Omental fat pad (tissue), 4 donors: ENCODE measurements at places on chromosomes 7 and 10.

DNA sequence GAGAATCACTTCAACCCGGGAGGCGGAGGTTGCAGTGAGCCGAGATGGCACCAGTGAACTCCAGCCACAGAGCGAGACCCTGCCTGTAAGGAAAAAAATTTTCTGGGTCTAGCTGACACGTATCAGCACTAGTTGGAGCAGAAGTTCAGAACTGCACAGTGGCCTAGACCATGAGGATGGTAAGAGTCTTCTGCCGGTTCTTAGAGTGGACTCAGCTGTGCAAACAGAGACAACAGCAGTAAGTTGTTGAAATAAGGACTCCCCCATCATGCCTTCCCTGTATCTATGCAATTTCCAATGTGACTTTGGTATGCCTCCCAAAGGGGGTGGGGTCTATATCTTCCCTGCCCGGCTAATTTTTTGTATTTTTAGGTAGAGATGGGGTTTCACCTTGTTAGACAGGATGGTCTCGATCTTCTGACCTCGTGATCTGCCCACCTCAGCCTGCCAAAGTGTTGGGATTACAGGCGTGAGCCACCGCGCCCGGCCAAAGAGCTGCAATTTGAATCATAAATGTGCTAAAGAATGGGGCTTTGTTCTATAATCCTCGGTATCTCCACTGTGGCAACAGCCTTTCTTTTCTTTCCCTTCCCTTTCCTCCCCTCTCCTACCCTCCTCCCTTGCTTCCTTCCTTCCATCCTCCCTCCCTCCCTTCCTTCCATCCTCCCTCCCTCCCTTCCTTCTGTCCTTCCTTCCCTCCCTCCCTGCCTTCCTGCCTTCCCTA is 14.5 kb upstream of the RNF216 start:
- DNase-seq, result no peak

DNA sequence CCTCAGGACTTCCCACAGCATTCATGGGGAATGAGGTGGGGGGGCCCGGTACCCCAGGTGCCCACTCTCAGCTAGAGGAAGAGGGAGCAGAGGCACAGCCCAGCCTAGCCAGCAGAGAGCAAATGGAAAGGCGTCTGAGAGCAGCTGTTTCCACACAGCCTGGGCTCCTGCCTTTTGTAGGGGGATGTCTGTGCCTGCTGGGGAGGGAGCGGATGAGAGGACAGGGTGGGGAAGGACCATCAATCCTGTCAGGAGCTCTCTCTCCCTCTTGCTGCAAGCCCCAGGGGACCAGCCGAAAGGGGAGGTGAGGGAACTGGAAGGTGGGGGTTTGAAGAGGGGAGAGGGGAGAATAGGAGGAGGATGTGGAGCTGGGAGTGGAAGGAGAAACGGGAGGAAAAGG is at the start of gene PKD2L1:
Gene PKD2L1, minus strand, starts transcription at position 150 of the 400 bp plus-strand sequence. Its CDS starts 125 bp downstream, at position 25.
- no peak for DNase-seq

GRCh38 chr7:15737601-15738000 is 51.1 kb upstream of the MEOX2 start:
- DNase-seq, result no peak

DNA sequence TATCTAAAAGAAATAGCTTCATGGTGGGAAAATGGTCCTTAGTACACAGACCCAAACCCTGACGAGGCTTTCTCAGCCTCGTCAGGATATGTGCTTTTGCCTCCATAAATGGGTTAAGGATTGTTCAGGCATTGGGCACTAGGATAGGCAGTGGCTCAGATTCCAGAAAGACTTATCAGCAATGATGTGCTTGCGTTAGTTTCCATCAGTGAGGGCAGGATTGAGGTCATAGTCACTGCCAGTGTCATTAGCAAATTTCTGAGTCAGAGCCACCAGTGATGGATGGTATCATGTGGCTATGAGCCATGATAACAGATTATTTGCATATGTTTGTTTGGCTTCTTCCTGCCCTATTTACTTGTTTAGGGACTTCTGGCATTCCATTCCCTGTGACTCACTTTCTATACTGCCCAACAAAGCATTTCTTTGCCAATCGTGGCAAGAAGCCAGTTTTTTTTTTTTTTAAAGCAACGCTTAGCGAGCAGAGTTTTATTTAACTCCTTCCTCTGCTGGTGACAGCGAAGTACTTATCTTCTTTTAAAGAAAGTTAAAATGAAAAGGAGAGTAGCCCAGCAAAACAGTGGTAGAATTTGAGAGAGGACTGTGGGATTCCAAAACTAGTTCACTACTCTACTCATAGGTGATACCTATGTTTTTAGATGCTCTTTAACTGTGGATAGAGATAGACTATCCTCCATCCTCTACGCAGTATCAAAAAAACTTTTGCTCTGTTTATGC is 44.4 kb downstream of the MYPN start:
- DNase-seq, result peak; percentile 39

GRCh38 chr10:117746541-117747448 is 204.2 kb downstream of the EMX2 start:
- no peak for DNase-seq

- DNase-seq, result no peak
These were observed 429.0 kb upstream of the LRGUK start for GRCh38 chr7:133698127-133698526.

GRCh38 chr7:105188201-105188600 is 174.2 kb downstream of the KMT2E start:
- DNase-seq, result no peak

GRCh38 chr10:102629661-102630614 is 14.3 kb upstream of the TRIM8 start:
- no peak for DNase-seq

GRCh38 chr7:41889472-41889871 is 186.6 kb upstream of the INHBA start:
- no peak for DNase-seq

DNA sequence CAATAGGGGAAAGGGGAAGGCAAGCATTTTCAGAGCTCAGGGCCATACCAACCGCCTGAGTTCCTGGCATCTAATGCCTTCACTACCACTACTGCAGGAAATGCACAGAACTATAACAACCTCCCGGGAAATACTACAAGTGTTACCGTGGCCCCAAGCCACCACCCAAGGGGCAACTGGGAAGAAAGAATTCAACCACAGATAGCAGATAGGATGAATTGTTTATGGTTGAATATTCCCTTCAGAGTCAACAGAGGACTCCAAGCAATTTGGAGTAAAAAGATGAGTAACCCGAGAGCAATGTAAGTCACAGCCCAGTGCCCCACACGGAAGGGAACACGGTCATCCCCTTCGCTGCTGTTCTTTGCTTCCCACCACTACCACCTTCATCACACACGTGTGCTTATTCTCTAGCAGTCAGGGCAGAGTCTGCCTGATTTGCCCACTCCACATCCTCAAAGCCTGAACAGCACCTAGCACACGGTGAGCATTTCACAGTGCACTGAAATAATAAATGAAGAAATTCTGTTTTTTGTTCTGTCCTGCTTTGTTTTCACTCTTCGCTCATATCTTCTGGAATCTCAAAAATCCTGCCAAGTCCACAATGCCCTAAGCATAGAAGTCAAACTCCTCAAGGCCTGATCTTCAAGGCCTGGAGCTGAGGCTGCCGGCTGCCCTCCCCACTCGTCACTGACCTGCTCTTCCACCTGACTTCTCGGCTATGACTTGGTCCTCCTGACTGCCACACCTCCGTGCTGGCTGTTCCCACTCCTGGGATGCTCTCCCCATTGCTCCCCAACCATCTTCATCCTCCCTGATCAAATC is 221.1 kb downstream of the KCNMA1 start:
- no peak for DNase-seq

- DNase-seq, result no peak
These were observed 43.8 kb upstream of the ACSL5 start for GRCh38 chr10:112330162-112330561.

DNA sequence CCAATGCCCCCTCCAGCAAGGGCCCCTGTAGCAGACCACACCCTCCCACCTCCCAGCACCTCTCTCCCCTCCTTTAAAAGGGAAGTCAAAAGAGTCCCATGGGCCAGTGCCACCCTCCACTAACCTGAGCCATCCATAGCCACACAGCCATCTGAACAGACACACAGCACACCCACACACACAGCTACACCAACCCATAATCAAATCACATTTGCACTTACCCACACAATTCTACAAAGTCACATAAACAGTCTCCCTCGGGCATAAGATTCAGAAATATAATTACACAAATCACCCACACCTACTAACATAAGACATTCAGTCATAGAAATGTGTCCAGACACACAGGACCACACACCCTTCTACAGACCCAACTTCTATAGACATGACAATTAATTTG is 96.3 kb downstream of the HIF1AN start:
- no peak for DNase-seq

DNA sequence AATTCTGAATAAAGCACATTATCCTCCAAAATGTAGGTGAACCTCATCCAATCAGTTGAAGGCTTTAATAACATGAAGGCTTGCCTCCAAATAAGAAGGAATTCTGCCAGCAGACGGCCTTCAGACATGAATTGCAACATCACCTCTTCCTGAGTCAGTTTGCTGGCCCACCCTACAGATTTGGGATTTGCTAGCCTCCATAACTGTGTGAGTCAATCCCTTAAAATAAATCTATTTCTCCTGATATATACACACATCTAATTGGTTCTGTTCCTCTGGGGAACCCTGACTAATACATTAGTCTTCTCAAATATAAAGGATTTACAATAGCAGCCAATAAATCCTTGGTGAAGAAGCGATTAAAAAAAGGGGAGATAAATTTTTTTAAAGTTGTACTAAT is 34.8 kb upstream of the OSBPL3 start:
- no peak for DNase-seq

GRCh38 chr7:73715648-73716317 is 3.7 kb downstream of the STX1A start:
- no peak for DNase-seq

DNA sequence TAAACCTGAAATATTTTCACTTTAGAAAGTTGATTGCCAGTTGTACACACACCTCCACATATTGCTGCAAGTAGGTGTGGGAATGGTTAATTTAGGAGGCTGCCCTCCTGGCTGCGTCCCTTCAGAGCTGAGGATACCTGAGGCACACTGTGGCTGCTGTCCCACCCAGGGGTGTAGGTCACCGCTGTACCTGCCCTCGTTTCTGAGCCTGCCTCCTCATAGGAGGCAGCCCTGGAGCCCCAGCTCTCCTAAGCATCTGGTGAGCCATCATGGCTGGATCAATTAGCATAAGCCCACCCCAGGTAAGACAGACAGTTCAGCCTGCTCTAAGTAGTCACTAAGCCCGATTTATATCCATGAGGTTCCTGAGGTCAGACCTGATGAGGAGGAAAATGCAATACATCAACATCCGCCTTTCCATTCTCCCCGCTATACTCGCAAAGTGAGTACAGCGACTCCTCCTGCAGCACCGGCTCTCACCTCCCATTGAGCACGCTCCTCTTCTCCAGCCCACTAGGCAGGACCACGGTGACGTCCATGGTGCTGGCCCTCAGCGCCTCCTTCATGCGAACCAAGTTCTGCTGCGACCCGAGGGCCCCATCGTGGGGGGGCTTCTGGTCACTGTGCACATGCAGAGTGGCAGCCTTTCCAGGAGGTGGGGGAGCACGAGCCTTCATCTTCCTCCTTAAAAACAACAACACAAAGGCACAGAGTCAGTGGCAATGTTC is 97.2 kb downstream of the COBL start:
- no peak for DNase-seq

DNA sequence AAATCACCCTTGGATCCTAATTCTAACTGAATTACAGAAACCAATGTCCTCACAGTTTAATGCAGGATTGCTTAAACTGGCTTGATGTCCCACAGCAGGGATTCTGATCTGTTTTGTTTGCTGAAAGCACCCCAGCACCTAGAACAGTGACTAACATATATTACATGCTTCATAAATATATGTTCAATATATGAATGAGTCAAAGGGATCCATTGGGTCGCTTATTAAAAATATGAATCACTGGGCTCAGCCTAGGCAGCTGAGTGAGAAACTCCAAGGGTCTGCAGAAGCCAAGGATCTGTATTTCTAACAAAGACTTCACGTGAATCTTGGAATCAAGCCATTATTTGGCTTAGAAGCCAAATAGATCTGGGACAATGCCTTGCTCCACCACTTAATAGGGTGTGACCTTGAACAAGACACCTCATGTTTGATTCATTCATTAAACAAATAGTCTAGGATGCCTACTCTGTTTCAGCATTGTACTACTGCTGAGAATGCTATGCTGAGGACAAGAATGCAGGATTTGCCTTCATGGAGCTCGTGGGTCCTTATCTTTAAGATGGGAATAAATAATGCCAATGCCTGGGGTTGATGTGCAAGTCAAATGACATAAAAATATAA is 103.4 kb upstream of the DLX6 start:
- DNase-seq, result no peak

GRCh38 chr7:127738859-127739258 is 86.9 kb downstream of the SND1 start:
- no peak for DNase-seq

DNA sequence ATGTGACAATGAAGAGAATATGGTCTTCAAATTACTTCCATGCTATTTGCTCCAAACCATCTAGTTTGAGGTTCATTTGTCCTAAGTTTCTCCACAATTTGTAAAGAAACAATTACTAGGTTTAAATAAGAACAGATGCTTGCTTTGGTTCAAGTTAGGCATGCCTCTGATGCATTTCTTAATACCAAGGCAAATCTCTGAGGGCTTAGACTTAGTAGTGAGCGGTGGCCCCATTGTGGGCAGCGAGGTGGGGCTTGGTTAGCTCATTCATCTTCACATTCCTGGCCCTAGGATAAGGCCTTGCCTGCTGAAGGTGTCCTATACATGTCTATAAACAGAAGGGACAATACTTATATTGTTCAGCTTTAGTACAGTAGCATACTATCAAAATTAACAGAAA is 52.4 kb upstream of the RHEB start:
- no peak for DNase-seq

DNA sequence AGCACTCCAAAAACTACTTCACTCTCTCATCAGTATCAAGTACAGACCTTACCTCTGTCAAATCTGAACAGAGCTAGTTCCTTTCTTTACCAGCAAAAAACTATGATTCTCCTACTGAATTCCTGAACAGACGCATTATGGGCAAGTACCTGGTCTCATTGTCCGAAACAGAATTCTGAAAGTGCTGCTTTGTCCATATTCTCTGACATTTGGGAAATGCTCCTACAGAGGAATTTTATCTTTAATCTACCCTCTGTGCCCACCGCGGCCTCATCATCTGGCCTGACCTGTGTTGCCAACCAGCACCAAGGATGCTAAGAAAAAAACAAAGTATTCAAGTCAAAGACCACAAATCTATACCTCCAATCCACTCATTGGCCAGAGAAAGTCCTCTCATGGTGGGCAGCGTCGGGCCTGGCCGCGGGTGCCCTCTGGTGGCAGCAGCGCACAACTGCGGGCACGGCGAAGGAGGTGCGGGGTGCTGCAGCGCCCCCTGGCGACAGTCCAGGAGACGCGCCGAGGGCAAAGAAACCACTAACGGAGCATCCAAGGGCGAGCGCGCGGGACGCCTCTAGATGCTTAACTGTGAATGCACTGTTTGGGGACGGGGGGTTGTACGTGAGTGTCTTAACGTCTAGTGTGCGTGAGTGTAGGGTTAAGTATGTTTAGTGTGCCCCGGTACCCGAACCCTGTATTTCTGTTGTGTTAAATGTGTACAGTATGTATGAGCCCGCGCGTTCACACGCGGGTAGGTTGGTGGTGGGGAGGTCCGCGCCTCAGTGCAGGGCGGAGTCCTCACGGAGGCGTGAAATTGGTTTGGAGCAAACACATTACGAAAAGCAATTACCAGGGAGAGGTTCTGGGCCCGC is 5.0 kb upstream of the GBX1 start:
- DNase-seq, result peak; percentile 65

- DNase-seq, result no peak
These were observed 8.7 kb upstream of the LIPM start for GRCh38 chr10:88793712-88794299.
